ENCODE measurements at places on chromosomes 3 and 15.

DNA sequence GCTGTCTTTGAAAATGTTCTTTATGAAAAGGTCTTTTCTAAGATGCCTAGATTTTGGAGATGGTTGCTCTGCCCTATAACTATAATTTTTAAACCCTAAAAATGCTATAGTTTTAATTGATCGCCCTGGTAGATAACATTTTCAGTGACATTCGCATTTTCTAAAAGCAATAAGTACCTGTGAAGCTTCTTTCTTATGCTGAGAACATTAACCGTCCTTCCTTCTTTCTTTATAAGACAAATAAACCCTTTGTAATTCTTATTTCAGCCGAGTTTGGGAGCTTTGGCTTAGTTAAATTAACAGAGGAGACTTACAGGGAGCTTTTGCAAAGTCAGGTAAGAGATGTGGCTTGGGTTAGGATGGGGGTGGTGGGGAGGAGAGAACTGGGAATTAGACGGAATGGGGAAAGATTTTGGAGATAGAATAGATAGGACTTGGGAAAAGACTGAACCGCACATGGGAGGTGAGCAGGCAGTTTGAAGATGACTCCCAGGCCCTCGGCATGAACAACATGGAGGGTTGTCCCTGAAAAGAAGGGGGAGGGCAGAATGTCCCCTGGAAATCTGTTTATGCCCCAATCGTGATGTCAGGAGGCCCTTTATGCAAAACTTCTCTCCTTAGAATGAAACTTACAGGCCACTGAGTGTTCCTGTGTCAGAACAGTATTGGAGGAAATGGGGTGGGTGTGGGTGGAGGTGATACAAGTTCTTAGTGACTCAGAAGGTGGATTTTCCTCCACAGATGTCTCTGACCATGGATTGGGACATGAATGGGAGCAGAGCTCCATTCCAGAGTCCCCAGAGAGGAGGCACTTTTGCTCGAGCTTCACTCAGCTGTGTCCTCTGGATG is 76.2 kb upstream of the LARS2 start:
- no peak for DNase-seq

DNA sequence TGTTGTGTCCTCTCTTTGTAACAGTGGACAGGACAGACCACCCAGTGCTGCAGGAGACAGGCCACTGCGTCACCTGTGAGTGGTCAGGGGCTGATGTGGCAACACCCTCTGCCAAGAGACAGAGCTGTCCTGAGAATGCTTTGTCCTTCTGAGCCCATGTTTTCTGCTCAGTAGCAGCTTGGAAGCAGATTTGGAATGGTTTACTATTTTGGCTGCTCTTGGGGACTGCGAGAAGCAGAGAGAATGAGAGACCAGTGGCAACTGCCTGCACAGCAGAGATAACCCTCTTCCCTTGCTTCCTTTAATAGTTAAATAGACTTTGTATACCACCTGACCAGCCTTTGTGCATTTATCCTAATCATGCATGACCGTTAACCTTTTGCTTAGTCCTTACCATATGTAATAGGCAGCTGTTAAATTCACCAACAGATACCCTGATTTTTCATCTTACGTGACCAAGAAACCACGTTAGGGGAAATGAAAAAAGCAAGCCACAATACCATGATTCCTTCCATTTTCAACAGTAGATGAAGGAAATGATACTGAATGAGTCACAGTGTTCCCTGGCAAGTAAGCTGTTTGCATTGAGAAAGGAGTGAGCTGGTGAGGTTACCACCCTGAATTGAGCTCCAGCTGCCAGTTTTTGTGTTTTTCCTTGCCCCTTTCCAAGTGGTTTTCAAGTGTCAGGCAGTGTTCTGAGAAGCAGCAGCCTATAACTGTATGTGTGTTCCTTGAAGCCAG is 35.5 kb downstream of the B3GALNT1 start:
- DNase-seq = no peak

DNA sequence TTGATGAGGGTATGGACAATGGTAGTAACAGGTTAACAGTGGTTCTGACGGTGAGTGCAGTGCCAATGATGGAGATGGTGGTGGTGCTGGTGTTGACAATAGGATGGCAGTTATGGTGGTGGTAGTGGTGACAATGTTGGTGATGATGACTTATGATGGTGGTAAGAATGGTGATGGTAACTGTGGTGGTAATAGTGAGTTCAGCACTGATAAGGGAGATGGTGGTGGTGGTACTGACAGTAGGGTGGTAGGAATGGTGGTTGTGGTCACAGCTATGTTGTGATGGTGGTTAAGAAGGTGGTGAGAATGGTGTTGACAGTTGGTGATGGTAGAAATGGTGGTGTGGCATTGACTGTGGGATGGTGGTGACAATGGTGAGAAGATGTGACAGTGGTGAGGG is 13.4 kb upstream of the INSYN1 start:
- no peak for DNase-seq

GRCh38 chr3:97829198-97829597 is 7.4 kb downstream of the CRYBG3 start:
- no peak for DNase-seq

Data from stimulated activated CD8-positive, alpha-beta memory T cell treated with anti-CD3 and anti-CD28 coated beads, Interleukin-4, amount 100 ng/mL, for 24 hours (primary cell).